ENCODE measurements at places on chromosomes 5 and 9.

DNA sequence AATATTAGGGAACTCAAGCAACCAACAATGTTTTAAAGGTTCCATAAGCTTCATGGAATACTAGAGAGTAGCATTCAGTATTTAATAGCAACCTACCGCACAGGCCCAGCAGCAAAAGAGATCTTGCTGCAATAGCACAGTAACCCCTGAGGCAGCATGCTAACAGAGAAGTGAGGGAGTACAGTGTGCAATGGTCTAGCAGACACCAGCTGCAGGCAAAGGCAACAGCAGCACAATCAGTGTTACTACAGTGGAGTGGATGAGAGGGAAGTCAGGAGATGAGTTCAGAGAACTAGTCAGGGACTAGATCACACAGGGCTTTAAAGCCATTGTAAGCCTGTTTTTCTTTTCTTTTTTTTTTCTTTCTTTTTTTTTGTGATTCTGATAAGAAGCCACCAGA is 2.8 kb downstream of the TICAM2 start:
- no peak for DNase-seq

- no peak for DNase-seq
Measured at GRCh38 chr5:65986796-65987195, 60.4 kb downstream of the ERBIN start.

- no peak for DNase-seq
Measured at GRCh38 chr5:98905857-98906688, 22.7 kb downstream of the CHD1 start.

DNA sequence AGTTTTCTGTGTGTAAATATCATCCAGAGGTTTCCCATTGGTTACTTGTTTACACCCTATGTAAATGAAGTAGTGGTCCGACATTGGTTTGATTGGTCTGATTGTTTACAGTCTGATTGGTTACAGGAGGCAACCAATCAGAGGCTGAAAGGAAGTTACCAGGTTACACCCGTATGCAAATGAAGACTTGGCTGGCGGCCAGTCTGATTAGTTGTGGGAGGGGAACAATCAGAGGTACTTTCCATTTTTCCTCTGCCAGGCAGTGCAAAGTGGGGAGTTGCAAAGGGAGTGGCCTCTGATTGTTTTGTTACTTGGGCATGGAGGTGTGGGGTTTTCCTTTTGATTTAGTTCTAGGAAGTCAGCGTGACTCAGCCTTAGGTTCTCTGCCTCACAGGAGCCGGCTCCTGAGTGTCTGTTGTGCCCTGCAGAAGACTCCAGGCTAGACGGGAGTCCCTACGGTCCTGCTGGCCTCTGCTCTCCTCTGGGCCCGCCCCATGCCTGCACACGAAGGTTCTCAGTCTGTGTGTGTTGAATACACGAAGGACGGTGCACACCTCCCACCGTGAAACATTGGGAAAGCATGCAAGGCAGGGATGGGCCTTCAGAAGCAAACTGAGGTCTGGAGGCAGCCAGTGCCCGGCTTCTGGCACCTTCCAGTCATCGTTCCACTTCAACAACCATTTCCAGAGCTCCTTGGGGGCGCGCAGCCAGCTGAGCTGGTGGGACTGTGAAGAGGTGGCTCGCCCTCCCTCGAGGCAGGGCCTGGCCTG is 42.9 kb downstream of the OLFM1 start:
- peak; percentile 21 for DNase-seq

DNA sequence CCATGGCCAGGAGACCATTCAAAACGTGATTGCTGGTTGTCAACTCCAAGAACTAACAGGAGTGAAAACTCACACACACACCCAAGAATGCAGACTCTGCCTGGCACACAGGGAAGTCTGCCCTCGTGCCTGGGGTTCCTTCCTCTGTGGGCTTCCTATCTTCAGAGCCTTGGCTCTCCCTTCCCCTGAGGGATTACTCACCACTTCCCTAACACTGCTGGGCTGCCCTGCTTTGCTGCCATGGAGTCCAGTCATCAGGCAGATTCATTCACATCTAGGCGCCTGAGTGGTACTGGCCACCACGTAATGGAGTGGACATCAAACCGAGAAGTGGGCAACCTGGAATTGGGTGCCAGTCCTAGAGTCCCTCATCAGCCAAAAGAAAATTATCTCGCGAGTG is 76.4 kb upstream of the PRSS3 start:
- no peak for DNase-seq

DNA sequence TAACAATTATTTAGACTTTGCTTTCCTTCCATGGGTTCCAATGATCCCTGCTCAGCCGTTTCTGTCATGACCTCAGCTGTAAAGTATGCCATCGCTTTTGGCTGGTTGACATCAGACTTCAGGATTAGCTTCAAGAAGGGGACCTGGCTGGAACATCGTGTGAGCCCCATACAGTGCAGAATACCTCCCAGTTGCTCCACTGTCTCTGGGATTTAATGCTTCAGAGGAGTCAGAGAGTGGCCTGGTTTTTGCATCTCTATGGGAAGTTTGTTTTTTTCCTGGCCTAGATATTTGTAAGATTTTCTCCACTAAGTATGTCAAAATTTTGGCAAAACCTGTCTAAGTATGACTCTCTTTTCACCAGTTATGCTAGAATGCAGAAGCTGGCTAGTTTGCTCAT is 216.9 kb downstream of the GABBR2 start:
- no peak for DNase-seq

GRCh38 chr5:80644900-80645299 is 9.6 kb upstream of the MSH3 start:
- no peak for DNase-seq

DNA sequence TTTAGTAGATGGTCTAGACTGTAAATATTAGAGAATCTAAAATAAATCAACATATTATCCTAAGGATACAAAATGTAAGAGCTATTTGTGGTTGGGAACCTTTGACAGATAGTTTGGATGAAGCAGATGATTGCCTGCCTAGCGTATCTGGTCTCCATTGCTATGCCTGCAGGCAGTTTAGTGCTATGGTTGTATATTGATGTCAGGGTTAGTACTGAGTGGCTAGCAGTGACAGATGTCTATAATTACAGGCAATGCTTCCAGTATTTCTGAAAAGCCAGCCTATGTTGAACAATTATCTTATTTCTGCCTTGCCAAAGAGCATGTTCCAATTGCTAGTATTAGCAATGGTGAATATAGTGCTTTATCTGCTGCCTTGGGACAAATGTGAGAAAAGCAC is 151.3 kb upstream of the TLX3 start:
- DNase-seq: no peak

DNA sequence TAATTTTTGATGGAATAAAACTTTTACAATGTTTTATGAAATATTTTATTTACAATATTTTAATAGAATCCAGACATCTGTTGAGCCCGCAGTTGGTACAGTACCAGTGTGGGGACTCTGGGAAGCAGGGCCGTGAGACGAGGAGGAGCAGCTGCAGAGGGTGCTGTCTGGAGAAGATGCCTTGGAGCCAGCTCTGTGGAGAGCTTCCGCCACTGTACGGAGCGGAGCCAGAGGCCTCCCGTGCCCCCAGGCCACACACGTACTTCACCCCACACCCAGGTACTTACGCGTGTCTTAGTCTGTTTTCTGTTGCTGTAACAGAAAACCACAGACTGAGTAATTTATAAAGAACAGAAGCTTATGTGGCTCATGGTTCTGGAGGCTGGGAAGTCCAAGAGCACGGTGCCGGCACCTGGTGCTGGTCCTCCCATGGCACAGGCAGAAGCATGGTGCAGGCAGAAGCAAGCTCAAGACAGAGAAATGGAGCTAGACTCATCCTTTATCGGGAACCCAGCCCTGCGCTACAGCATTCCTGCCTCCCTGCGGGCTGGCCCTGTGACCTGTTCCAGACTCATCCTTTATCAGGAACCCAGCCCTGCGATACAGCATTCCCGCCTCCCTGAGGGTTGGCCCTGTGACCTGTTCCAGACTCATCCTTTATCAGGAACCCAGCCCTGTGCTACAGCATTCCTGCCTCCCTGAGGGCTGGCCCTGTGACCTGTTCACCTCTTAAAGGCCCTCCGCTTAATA is 23.3 kb downstream of the CEP72 start:
- no peak for DNase-seq

GRCh38 chr5:38289457-38289856 is 31.1 kb downstream of the EGFLAM start:
- DNase-seq: no peak

- no peak for DNase-seq
Measured at GRCh38 chr5:8568858-8569257, 699.9 kb downstream of the MTRR start.

DNA sequence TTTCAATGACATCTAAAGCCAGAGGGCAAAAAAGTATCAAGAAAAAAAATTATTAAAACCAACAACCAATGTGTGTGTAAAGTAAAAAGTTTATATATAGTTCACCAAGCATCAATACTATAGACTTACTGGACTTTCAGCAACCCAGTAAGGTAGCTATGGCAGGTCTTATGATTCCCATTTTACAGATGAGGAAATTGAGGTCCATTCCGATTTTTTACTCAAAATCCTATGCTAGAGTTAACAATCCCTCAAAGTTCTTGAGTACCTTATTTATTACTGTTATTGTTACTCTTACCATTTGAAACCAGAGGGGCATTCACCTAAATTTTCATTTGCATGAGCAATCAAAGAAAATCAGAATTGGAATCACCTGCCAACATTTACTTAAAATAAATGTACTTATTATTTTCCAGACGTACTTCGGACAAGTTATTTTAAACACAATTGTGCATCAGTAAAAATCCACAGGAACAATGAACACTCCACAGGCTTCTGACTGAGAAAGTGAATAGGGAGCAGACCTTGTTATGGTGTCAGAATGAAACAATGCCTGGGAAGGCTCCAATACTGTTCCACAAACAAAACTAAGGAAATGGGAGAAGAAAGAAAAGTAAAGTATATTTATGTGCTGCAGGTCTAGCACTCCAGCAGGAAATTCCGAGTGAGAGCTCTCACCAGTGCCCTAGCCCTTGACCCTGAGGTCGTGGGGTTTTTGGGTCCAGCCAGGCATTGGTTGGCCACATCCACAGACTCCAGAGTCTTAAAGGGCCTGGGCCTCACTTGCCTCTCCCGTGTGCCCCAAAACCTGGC is 229.9 kb downstream of the PIK3R1 start:
- DNase-seq: no peak

DNA sequence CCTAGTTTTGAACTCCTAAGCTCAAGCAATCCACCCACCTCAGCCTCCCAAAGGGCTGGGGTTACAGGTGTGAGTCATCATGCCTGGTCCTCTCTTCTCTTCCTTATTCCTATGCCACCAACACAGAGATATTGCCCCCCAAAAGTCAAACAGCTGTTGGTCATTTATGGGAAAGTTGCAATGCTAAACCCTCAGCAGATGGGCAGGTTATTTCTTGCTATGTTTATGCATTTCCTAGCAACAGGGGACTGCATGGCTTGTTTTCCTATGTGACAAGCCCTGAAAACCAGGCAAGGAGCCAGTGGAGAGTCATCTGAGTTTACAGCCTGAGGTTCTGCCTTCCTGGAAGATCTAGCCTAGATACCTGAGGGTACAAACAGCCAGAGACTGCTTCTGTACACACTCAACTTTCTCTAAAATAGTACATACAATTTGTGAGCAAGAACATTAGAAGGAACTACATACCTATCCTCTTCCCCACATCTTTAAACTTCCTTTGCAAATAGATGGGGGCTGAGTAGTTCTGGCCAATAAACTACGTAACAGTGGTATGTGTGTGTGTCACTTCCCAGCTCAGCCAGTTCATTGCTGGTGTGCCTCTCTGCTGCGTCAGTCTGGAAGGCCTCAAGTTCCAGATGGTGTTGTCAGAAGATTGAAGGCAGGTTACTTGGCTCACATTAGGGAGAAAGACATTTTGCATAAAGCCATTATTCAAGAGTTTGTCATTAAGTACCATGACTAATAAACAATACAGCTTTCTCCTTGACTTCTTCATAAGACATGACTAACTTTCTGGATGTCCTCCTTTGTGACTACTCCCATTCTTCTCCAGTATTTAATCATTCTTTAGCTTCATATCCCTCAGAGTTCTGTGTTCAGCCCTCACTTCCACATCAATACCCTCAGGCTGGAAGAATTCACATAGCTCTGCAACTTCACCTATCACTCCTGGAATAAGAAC is 65.3 kb downstream of the CSNK1A1 start:
- no peak for DNase-seq

DNA sequence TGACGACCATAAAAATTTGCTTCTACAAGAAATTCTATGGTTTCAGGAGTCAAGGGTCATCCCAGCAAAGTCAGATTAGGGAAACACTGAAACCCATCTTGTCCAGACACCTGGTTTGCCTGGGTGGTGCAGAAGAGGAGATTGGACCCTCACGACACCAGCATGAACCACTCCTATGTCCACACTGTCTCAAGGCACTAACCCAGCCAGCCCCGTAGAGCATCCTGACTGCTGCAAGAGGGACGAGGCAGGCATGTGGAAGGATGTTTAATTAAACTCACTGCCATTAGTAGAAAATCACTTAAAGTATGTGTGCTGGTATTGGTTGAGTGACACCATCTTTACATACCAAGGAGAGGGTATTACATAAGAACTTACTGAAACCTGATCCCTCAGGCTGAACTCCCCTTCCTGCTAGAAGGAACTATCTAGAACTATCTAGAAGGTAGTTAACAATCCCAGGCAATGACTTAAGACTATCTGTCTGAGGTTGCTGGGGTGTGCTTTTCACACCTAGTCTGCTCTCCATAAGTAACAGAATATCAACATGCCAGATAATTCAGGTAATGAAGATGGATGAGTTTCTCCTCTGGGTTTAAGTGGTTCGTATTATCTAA is 93.6 kb downstream of the SEMA6A start:
- DNase-seq: no peak

DNA sequence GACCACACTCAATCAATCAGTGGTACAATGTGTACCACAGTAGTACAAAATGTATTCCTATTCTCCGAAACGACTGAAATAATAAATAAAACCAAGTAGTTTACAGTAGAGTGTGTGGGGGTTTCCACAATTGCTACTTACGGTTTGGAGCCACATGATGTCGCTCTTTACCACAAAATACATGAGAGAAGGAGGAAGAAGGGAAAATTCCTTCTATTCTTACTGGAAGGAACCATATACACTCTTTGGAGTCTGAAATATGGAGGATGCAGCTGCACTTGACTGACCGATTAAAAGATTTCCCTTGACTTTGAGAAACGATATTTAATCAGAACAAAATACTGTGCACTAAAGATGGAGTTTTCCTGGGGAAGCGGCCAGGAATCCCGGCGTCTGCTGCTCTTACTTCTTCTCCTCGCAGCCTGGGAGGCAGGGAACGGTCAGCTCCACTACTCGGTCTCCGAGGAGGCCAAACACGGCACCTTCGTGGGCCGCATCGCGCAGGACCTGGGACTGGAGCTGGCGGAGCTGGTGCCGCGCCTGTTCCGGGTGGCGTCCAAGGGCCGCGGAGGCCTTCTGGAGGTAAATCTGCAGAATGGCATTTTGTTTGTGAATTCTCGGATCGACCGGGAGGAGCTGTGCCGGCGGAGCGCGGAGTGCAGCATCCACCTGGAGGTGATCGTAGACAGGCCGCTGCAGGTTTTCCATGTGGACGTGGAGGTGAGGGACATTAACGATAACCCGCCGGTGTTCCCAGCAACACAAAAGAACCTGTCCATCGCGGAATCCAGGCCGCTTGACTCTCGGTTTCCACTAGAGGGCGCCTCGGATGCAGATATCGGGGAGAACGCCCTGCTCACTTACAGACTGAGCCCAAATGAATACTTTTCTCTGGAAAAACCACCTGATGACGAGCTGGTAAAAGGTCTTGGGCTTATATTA is at the start of gene PCDHA4:
PCDHA4 (plus strand) TSS at position 235 of the 942 bp plus-strand sequence.
- no peak for DNase-seq

- DNase-seq: no peak
Measured at GRCh38 chr5:114948986-114949621, 220.6 kb downstream of the TRIM36 start.

- no peak for DNase-seq
Measured at GRCh38 chr5:171595801-171596231, 176.4 kb downstream of the FGF18 start.

- DNase-seq: no peak
Measured at GRCh38 chr9:3012245-3012644, 168.3 kb upstream of the PUM3 start.

- DNase-seq: no peak
Measured at GRCh38 chr9:127580879-127581475, 31.1 kb upstream of the STXBP1 start.

Measured in activated naive CD4-positive, alpha-beta T cell treated with Interleukin-2 at 50 U/mL for 16 hours (primary cell).